ENCODE measurements at places on chromosomes 3 and 15.

GRCh38 chr3:100044369-100044768 is 69.9 kb downstream of the FILIP1L start:
- H3K27ac ChIP-seq, result peak overlapping the region; percentile 91
- DNase-seq, result no peak
- no peaks in the 10 kb centered on the region for H3K36me3 ChIP-seq
- no peak overlapping the region for H3K4me3 ChIP-seq
- H3K27me3 ChIP-seq, result no peaks in the 10 kb centered on the region

GRCh38 chr3:178771511-178771910 is 235.3 kb downstream of the KCNMB2 start:
- H3K27me3 ChIP-seq, result no peaks in the 10 kb centered on the region
- H3K4me3 ChIP-seq, result no peak overlapping the region
- no peak for DNase-seq
- no peaks in the 10 kb centered on the region for H3K36me3 ChIP-seq
- no peaks in the 10 kb centered on the region for H3K4me1 ChIP-seq

GRCh38 chr3:46019707-46020106 is 7.6 kb downstream of the XCR1 start:
- H3K4me3 ChIP-seq, result no peak overlapping the region
- H3K36me3 ChIP-seq, result no peaks in the 10 kb centered on the region
- H3K4me1 ChIP-seq, result no peaks in the 10 kb centered on the region
- no peak for DNase-seq
- H3K27ac ChIP-seq, result no peak overlapping the region
- H3K27me3 ChIP-seq, result no peaks in the 10 kb centered on the region

DNA sequence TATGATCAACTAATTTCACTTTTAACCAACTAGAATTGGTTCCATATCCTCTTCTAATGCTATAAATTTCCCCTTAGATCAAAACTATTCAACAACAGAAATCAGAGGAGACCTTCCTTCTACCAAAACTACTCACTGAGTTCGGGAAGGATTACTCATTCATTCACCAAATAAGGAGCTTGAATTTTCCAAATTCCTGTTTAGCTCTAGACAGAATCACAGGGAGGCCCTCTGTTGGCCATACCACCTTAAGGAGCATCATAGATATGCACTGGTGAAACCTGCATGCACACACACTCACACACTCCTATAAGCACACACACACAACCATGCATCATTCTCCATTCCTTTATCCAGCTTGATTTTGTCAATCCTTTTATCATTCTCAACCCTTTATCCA is 49.0 kb downstream of the SUCLG2 start:
- H3K27me3 ChIP-seq, result no peaks in the 10 kb centered on the region
- H3K4me3 ChIP-seq, result no peak overlapping the region
- no peak for DNase-seq
- no peak overlapping the region for H3K27ac ChIP-seq
- no peaks in the 10 kb centered on the region for H3K36me3 ChIP-seq

- H3K27ac ChIP-seq, result no peak overlapping the region
- DNase-seq, result no peak
- H3K27me3 ChIP-seq, result no peaks in the 10 kb centered on the region
- no peaks in the 10 kb centered on the region for H3K4me1 ChIP-seq
These were observed 21.2 kb upstream of the PRR23E start for GRCh38 chr3:127171721-127172120.

DNA sequence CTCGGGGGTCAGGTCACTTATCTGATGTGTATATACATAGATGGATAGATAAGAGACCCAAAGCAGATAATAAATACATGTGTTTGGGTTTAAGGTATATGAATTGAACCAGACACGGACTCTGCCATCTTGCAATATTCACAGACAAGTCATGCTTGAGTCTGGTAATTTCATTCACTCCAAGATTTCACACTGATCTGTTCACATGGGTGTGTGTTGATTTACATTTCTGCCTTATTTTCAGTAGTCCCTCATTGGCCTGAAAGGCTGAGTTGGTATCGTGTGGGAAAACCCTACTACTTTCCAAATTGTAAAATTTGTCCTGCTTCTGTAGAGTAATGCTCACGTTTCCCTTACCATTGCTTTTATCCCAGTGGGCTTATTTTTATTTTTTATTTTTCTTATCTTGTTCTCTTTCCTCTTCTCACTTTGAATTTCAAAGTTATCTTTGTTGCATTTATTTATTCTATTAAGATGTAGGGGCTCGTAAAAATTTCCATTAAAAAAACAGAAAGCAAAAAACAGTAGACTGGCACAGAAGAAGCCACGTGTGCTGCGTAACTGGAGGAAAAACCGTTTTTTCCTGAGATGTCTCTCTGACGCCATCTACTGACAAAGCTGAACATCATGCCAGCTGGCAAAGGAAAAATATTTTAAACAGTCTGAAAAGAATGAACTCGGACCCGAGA is 10.8 kb upstream of the MFSD1 start:
- H3K27ac ChIP-seq, result no peak overlapping the region
- H3K4me1 ChIP-seq, result no peaks in the 10 kb centered on the region
- DNase-seq, result no peak
- no peaks in the 10 kb centered on the region for H3K36me3 ChIP-seq
- H3K27me3 ChIP-seq, result no peaks in the 10 kb centered on the region

GRCh38 chr15:78341057-78341987 is 1.2 kb downstream of the CRABP1 start:
- H3K27ac ChIP-seq, result no peak overlapping the region
- H3K27me3 ChIP-seq, result peaks cover 52% of the 10 kb centered on the region
- no peaks in the 10 kb centered on the region for H3K36me3 ChIP-seq
- no peaks in the 10 kb centered on the region for H3K4me1 ChIP-seq
- DNase-seq, result no peak

- peaks cover 58% of the 10 kb centered on the region for H3K4me1 ChIP-seq
- DNase-seq, result no peak
- H3K4me3 ChIP-seq, result no peak overlapping the region
- H3K27me3 ChIP-seq, result no peaks in the 10 kb centered on the region
- no peaks in the 10 kb centered on the region for H3K36me3 ChIP-seq
- peak overlapping the region; percentile 95 for H3K27ac ChIP-seq
These were observed 42.6 kb downstream of the MGLL start for GRCh38 chr3:127779747-127780146.

DNA sequence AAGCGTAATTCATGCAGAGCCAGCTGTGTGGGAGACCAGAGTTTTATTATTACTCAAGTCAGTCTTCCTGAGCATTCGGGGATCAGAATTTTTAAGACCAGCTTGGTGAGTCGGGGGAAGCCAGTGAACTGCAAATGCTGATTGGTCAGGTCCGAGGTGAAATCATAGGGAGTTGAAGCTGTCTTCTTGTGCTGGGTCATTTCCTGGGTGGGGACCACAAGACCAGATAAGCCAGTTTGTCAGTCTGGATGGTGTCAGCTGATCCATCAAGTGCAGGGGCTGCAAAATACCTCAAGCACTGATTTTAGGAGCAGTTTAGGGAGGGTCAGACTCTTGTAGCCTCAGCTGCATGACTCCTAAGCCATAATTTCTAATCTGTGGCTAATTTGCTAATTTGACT is 228.1 kb upstream of the ATP10A start:
- H3K27ac ChIP-seq, result no peak overlapping the region
- no peak overlapping the region for H3K4me3 ChIP-seq
- no peaks in the 10 kb centered on the region for H3K36me3 ChIP-seq
- no peaks in the 10 kb centered on the region for H3K27me3 ChIP-seq
- no peak for DNase-seq

- peak overlapping the region; percentile 65 for H3K4me3 ChIP-seq
- H3K36me3 ChIP-seq, result peaks cover 13% of the 10 kb centered on the region
- DNase-seq, result peak; percentile 97
These were observed 6.8 kb downstream of the BCL6 start for GRCh38 chr3:187738331-187739093.

Measured in sigmoid colon (tissue), 7 donors.